ENCODE measurements at places on chromosomes 13 and 19. TPM values are rescaled to one million over a fixed set of nuclear protein-coding genes. Genes with fewer than 3 reads are reported as not detected.

The CLC gene
- not detected for total RNA-seq

The ICAM4 gene
- total RNA-seq: not detected

The LIN7B gene
- 7.2 TPM for total RNA-seq

The ZNF223 gene
- 0.27 TPM for total RNA-seq

The KLK15 gene
- not detected for total RNA-seq

- DNase-seq: no peak
Measured at GRCh38 chr13:109655611-109656010, 130.8 kb downstream of the IRS2 start.

DNA sequence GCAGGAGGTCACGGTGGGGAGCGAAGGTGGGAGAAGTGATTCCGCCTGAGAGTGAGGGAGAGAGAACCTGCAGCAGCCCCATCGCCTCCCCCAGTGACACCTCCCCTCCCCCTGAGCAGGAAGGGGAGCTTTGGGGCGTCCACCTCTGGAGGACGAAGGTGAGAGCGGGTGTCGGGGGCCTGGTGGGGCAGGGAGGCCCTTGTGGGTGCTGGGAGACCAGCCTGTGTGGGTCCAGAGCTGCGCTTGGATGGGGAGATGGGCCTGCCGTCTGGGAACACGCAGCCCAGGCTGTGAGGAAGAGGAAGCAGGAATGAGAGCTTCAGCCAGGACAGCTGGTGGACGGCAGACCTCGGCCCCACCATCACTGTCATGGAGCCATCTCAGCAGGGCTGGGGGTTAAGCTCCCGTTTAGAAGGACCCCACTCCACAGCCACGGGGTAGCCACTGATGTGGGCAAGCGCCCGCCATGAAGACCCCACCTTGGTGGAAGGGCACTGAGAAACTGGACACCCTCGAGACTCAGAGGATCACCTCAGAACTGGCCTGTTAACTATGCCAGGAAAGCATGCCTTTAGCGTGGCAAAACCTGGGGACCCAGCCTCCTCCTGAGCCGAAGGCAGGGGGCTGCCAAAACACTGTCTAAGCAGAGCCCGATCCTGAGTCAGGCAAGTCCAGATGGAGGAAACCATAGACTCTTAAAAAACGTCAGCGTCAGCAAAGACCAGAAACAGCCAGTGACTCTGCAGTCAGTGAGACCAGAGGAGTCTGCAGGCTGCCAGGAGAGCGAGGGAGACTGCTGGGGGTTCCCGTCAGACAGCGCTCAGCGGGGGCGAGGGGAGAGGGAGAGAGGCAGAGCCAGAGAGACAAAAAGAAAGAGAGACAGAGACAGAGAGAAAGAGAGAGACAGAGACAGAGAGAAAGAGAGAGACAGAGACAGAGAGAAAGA, 6.4 kb upstream of the PROZ start:
- no peak for DNase-seq

- no peak for DNase-seq
Measured at GRCh38 chr13:92821324-92821723, 405.3 kb upstream of the GPC6 start.

DNA sequence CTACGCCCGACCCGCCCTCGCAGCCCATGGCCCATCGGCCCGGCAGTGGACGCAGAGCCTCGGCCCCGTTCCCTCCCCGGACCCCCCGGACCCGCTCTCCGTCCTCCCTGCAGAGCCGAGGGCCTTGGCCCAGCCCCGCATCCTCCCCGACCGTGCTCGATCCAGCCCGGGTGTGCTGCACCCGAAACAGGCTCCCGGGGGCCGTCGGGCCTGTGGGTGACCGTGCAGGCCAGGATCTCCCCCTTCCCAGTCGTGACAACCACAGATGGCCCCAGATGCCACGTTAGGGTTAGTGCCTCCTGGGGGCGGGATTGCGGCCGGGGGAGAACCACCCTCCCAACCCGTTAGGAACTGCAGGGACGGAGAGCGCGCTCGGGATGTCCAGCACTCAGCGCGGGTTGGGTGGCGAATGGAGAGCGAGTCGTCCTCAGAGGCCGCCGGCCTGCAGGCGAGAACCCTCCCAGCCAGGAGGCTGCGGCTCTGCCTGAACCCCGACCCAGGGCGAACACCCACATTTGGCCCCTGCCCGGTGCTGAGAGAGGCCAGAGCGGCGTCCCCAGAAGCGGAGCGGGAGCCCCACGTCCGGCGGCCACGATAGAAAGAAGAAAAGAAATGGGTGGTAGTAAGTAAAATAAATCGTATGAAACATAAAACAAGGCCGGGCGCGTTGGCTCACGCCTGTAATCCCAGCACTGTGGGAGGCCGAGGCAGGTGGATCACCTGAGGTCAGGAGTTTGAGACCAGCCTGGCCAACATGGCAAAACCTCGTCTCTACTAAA, 6.7 kb upstream of the MADCAM1 start:
- no peak for DNase-seq

- no peak for DNase-seq
Measured at GRCh38 chr19:58544591-58545285, 874 bp downstream of the TRIM28 start.
